SJSA1 (cell line): ENCODE measurements at places on chromosomes 5 and 9. TPM values are rescaled to one million over a fixed set of nuclear protein-coding genes. Genes with fewer than 3 reads are reported as not detected.

DNA sequence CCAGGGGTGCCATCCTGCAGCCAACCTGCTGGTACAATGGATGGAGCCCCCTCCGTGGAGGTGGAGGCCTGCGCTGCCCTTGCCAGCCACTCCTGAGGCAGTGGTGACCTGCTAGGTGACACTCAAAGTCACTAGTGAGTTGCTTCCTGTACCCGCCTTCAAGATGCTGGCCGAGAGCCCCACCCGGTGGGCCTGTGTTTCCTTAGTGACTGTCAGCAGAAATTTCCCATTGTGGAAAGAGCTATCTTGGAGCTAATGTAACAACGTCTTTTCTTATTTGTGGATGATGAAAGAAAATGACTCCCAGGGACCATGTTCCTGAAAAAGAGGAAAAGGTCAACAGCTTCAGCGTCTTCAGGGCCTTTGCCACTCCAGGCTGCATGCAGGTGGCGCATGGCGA, 117.0 kb upstream of the BOD1 start:
- no peak for DNase-seq

DNA sequence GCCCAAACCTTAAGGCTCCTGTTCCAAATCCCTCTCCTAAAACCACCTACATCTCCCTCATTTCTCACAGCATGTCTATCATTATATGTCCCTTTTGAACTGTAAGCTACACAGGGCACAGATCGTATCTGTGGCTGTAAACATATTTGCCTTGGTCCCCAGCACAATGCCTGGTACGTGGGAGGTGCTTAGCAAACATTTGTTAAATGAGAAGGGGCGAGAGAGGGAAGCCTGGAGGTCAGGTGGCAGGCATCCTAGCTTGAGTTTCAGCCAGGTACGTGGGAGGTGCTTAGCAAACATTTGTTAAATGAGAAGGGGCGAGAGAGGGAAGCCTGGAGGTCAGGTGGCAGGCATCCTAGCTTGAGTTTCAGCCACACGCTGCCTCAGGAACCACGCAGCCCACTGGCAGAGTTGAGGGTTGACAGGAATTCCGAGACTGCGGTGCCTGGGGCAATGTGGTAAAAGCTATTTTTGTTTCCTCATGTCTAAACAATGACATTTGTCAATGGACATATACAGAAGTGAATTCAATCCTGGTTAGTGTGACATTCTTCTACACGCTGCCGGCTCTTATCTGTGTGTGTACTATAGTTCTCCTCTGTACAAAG, 113.6 kb downstream of the EFNA5 start:
- DNase-seq = peak; percentile 92

DNA sequence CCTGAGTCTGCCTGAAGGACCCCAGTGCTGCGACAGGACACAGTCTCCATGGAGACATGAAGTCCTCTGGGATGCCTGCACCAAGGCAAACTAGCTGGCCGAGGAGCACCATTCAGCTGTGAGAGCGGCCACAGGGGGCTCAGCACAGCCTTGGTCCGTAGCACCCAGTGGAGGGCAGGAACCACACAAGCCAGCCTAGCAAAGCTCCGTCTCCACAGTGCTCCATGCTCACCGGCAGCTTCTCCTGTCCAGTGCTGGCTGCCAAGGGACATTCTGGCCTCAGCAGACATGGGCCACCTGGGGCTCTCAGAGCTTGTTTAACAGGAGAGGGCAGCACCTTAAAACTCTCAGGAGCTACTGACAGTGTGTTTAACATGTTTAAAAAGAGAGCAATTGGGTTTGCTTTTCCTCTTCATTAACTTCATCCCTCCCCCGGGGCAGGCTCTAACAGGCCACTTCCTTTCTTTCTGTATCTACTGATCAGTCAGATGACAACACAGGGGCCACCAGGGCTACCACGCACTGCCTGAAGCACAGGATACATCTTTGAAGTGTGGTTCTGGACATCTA, 57.0 kb downstream of the SECISBP2 start:
- DNase-seq = no peak

DNA sequence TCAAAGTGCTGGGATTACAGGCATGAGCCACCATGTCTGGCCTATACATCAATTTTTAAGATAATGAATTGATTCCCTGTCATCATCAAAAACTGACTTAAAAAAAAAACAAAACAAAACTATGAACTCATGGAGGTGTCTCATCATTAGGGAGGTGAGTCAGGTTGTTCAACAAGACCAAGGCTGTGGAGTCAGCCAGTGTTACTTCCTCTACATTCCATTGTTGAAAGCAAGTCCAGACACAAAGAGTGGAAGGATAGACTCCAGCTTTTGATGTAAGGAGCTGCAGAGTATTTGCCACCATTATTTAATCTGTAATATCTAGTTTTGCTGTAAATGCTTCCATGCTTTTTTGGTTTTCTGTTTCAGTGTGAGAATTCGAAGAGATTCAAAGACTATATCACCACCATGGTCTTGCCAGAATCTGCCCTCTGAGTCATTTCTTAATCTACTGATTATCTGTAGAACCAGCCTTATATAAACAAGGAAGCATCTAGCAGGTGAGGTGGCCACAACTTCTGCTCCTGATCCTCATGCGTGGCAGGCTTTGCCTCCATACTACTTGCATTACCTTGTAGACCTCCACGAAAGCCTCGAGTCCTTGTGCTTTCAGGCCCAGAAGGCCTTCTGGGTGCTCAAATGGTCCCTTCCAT, 156.1 kb downstream of the FGF1 start:
- DNase-seq = peak; percentile 53

GRCh38 chr5:87770601-87771121, 357.9 kb upstream of the CCNH start:
- DNase-seq = no peak

GRCh38 chr5:171794470-171794960, 8.9 kb downstream of the SMIM23 start:
- DNase-seq = no peak

DNA sequence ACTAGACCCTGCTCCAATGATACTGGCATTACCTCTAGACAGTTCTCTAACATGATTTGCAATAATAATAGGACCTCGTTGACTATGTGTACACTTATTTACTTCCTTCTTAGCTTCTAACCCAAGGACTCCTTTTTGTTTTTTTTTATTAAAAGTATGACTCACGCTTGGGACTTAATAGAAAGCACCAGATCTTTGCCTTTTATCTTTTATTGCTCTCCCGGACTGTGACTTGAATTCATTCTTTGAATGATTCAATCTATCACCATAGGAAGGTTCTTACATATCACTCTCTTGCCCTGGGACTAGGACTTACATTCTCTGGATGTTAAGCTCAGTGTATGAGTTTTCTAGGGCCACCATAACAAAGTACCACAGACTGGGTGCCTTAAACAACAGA, 9.0 kb downstream of the C9 start:
- no peak for DNase-seq

DNA sequence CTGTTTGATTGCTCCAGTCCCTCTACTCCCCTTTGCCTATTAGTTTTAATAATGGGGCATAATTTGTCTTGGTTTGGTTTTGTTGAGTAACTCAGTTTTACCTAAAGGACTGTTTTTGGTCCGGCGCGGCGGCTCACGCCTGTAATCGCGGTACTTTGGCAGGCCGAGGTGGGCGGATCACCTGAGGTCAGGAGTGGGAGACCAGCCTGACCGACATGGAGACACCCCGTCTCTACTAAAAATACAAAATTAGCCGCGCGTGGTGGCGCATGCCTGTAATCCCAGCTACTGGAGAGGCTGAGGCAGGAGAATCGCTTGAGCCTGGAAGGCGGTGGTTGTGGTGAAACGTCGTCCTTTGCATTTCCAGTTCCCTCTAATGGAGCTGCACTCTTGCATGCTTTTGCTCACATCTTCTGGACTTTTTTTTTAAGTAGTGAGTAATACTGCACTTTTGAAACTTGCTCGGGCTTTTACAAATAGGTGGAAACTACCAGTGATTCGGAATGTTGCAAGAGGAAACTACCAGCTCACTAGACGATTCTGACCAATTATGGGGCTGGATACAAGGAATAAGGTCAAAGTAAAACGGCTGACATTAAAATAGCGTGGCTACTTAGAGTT, 721 bp upstream of the MAML1 start:
- DNase-seq = no peak

GRCh38 chr5:107378218-107378899, 292.4 kb downstream of the EFNA5 start:
- no peak for DNase-seq

GRCh38 chr5:36055984-36056383, 10.7 kb downstream of the UGT3A2 start:
- DNase-seq = no peak

DNA sequence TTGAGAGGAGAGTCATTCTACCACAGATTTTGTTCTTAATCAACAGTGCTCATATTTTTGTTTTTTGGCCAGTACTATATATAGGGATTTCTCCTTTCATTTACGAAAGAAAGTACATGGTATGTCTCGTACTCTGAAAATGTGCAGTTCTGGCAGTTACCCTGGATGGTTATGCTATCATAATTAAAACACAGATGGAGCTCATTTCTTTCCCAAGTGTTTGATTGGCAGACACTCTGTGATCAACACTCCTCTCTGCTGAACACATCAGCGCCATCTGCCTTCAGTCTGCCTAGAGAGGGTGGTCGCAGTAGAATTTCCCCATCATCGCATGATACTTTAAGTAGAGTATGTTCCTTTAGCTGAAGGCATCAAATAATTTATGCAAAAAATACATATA, 64.5 kb downstream of the PAM start:
- no peak for DNase-seq

DNA sequence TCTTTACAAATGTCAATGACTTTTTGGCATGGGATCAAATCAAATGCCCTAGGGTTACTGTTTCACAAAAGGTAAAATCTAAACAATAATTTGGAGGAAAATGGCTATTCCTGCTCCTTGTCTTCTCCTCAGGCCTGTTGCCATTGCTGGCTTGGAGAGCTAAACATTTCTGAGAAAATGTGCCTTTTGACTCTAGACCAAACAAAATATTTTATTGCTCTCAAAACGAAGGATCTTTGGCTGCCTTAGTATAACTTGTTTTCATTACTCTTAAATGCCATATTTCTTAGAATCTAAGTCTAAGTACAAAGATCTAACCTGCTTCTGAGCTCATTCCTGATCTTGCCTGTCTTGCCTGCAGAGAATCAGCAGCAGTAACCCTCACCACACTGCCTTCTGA, 116.6 kb downstream of the MUSK start:
- DNase-seq = no peak

DNA sequence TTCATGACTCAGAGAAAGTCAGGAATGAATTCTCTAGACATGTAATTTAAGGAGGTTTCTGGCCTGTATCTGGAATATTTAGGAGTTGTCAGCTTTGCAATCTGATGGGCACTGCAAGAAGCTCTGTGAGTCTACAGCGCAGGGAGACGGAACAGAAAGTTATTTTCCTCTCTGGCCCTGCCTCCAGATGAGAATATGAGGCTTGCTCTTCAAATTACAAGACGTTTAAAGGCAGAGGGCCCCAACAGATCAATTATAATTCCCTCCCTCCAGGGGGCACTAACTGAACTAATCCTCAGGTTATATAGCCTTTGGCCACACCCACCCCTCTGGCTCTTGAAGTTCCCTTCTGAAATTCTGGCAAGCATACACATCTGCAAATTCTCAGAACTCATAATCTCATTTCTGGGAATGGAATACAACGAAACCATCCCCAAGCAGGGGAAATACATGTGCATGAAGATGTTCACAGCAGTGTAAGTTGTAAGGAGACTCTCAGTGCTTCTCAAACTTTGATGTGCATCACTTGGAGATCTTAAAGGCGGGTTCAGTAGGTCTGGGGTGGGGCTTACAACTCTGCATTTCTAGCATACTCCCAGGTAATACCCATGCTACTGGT, 307.6 kb downstream of the CWC27 start:
- DNase-seq = no peak

- peak; percentile 66 for DNase-seq
These were observed 20.1 kb downstream of the PCDHGC5 start for GRCh38 chr5:141508798-141509611.

DNA sequence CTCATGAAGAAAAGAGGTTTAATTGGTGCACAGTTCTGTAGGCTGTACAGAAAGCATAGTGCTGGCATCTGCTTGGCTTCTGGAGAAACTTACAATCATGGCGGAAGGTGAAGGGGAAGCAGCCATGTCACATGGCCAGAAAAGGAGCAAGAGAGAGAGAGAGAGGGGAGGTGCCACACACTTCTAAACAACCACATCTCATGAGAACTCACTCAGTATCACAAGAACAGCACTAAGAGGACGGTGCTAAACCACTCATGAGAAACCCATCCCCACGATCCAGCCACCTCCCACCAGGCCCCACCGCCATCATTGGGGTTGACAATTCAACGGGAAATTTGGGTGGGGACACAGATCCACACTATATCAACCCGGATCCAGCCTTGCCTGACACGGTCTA, 28.8 kb upstream of the IER5L start:
- no peak for DNase-seq

DNA sequence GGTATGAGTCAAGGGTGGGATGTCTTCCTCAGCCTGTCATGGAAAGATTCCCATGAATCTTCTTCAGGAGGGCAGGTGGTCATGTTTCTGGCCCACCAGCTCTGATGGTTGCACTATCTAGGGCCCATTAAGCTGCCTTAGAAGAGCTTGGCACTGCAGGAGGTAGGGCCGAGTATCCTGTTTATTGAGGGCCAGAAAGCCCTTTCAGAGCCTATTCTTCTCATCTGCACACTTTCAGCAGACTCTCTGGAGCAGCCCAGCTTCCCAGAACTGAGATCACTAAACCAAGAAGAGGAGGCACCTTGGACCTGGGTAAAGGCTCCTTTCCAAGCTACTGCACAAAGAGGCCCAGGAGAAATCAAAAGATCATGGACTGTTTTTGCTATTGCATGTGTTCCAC, 146.5 kb downstream of the MTX3 start:
- no peak for DNase-seq

DNA sequence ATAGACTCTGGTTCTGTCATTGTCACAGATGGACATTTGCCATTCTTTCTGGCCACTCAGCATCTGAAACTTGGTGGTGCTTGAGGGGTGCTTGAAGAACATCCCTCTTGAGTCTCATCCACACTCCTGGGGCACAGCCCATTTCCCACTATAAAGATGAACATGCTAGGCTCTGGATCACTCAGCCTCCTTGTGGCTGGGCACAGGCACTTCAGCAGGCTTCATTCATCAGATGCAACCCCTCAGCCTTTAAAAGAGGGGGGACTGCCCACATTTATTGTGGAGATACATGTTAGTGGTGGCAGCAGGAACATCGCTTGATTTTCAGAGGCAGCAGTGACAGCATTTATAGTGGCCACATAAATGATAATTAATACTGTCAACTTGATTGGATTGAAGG, 124.7 kb upstream of the NIPBL start:
- no peak for DNase-seq

DNA sequence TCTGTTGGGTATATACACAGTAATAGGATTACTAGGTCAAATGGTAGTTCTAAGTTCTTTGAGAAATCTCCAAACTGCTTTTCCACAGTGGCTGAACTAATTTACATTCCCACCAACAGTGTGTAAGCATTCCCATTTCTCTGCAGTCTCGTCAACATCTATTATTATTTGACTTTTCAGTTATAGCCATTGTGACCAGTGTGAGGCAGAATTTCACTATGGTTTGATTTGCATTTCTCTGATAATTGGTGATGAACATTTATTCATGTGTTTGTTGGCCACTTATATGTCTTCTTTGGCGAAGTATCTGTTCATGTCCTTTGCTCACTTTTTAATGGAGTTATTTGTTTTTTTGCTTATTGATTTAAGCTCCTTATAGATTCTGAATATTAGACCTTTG, 596.2 kb upstream of the DAB2 start:
- DNase-seq = no peak

TEX48 gene
- total RNA-seq = not detected in 2 replicates

NUTM2F gene
- total RNA-seq = not detected in 2 replicates

MSH3 gene
- total RNA-seq = 7.7 and 12.9 TPM in 2 replicates

TAL2 gene
- not detected in 2 replicates for total RNA-seq

RNF145 gene
- 141 TPM in 2 replicates for total RNA-seq

IFNA2 gene
- not detected in 2 replicates for total RNA-seq

PKD2L2 gene
- not detected in 2 replicates for total RNA-seq

TAF1L gene
- total RNA-seq = not detected in 2 replicates
